ENCODE measurements at places on chromosomes 6 and 20.

- DNase-seq = no peak
Measured at GRCh38 chr6:47057830-47058540, 15.9 kb upstream of the ADGRF1 start.

- DNase-seq = no peak
Measured at GRCh38 chr6:70841112-70841511, 115.7 kb downstream of the B3GAT2 start.

DNA sequence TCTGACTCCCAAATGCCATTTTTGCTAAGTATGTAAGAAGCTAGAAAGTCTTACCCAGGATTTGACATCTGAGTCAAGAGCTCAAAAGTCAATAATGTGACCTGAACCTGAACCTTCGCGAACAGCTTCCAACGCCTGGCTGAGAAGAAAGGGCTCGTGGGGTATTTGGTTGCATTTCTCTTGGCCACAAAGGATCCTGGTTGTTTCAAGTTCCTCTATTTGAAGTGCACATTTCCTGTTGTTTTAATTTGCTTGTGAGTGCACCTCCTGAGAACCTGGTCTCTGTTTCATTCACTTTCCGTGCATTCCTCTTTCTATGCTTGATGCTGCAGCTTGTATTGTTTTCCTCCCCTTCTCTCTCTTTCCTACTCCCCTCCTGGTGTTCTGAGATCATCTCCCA lies 212.5 kb downstream of the FOXA2 start:
- no peak for DNase-seq

DNA sequence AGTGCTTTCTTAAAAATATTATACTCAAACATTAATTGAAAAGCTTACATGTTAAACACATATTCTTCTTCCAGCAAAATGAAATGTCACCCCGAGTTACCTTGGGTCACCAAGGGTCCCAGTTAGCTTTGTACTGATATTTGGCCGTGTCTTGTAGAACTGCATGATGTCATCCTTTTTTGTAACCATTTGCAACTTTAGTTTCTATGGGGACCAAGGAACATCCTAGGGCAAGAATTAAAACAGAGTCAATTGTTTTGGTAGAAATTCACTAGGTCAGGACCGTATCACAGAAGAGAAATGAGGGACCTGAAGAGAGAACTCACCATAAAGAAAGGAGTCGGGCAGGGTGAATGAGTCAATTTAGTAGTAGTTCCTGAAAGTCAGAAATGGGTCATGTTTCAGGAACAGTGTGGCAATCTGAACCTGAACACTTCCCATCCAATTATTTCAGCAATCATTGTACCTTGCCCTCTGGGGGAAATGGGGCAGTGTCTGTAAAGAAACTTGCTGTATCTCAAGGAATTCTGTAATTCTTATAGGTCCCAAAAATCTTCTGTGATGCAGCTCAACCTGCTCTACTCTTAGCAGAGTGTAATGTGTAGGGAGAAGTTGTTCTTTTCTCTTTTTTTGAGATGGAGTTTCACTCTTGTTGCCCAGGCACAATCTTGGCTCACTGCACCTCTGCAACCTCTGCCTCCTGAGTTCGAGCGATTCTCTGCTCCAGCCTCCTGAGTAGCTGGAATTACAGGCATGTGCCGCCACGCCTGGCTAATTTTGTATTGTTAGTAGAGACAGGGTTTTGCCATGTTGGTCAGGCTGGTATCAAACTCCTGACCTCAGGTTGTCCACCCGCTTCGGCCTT lies 5.3 kb upstream of the AKAP7 start:
- no peak for DNase-seq

GRCh38 chr6:159311618-159312017 lies 142.4 kb downstream of the FNDC1 start:
- no peak for DNase-seq

GRCh38 chr6:90219209-90219985 lies 77.2 kb downstream of the BACH2 start:
- peak; percentile 71 for DNase-seq

GRCh38 chr6:126574301-126574700 lies 234.4 kb downstream of the CENPW start:
- DNase-seq = peak; percentile 88

DNA sequence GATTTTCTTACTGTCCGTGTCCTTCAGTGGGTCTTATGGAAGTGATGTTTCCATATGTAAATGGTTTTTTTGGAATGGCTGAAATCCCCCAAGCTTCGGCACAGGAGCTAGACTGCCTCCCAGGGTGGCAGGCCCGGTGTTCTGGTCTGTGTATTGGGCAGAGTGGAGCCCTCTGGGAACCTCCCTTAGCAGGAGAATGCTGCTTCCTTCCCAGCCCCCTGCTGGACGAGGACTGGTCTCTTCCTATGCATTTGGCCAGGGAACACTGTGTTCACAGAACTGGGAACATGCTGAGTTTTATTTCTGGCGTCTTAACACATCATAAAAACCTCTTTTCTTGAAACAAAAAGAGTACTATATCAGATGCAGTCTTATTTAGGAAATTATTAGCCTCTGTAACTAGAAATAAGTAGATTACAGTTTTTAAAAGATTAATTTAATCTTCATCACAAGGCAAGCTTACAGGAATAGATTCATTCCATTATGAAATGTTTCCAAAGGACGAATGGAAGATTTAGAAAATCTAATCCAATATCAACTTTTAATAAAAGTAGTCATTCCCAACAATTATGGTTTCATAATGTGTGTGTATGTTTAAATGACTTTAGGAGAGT lies 56.6 kb downstream of the SYTL3 start:
- peak; percentile 73 for DNase-seq

- DNase-seq = no peak
Measured at GRCh38 chr6:147741389-147741788, 232.9 kb downstream of the SAMD5 start.

DNA sequence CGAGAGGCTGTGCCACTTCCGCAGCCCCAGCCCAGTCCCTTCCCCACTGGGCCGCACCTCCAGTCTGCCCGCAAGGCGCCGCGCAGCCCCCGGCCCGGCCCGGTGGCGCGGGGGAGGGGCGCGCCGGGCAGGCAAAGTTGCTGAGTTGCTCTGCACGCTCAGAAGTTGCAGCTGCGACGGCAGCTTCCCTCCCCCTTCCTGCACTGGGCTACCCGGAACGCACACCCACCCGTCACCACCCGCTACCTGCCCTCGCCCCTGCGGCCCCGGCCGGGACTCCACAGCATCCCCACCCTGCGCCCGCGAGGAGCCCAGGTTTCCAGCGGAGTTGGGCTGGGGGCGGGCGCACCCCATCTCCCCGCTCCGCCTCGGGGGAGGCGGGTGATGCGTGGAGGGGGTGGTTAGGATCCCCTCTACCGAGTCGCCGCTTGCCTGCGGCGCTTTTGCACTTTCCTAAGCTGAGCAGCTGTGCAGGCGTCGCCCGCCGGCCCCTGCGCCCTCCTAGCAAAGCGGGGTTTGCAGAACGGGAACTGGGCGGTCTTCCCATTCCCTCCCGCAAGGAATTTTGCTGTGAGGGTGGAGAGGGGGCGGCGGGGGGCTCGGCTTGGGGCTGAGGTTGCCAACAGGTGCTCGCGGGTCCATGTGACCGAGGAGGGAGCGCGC lies 55.9 kb upstream of the RREB1 start:
- peak; percentile 75 for DNase-seq

DNA sequence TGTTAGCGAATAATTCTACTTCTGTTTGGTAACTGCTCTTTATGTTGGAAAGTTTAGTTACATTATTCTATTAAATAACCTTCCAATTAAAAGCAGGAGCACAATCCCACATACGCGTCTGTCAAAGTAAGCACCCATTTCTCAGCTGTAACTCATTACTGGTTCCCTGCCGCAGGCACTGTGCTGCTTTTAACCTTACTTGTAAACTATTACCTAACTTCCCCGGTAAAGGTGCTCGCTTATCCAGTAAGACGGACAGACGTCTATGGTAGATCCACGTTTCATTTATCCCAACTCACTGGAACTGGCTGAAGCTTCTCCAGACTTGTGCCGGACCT lies 529 bp upstream of the ENPP4 start:
- DNase-seq = no peak

- DNase-seq = no peak
Measured at GRCh38 chr6:142011775-142012174, 121.0 kb upstream of the GJE1 start.

- DNase-seq = no peak
Measured at GRCh38 chr6:95410168-95410567, 167.2 kb upstream of the MANEA start.

DNA sequence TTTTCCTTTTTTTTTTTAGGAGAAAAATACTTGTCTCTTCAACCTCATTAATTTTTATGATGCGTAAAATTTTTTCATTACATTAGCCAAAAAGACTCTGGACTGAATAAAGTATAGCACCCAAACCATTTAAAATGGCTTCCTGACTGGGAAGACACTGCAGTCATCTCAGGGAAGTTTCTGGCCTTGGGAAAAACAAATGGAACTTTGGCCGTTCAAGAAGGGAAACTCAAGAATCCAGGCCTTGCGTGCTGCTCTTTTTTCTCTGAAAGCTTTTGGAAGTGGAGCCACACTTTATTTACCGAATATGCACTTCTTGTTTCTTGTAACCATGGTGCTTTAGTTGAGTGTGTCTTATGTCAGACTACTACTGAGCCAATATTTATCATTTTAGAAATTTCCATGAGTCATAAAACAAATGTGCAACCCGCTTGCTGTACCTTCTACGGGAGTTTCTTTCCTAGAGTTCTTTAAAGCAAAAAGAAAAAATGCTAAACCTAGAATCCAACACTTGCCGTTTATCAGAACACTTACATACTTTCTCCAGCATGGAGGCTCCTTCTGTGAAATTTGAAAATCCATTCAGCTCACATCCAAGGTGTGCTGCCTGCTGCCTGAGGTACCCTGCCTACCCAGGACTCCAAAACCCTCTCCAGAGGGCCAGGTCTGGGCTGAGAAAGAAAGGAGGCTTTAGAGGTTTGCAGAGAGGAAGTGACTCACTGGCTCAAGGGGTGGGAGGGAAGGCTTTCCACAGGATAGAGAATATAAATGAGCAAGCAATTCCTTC lies 11.5 kb upstream of the DSTN start:
- DNase-seq = peak; percentile 86

DNA sequence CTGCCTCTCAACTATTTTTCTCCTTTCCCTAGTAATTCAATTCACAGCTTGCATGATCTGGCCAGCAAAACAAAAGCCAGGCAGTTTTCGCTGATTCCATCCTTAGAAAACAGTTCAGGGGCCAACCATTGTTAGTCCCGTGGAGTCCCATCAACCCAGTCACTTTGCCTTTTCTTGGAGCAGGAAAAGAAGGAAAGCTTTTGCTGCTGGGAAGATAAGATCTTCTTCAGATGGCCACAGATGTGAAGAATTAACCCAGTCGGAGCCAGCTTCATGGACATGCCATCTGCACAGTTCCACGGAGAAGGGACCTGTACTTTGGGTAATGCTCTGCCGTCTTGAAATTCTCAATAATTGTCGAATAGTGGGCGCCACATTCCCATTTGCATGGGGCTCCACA lies 76.9 kb upstream of the TSHZ2 start:
- DNase-seq = no peak

DNA sequence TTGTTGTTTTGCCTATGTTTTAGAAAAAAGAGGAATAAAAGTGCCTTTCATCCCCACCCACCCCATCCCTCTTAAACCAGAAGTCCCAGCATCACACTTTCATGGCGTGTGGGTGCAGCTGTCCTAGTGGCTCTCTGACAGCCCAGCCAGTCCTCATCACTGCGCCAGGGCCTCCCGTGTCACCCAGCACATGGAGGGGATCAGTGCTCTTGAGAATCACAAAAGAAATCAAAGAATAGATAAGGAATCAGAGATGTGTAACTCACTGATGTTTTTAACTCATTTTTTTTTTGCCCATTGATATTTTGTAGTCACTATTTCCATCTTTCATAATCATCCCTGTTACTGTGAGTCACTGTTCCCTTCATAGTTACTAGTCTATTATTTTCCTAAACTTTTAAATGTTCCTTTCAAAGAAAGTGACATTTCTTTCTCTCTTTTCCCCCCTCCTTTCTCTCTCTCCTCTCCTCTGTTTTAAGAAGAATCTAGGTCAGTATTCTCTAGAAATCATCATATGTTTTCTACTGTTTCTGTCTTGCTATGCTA lies 78.6 kb downstream of the AIG1 start:
- DNase-seq = no peak

DNA sequence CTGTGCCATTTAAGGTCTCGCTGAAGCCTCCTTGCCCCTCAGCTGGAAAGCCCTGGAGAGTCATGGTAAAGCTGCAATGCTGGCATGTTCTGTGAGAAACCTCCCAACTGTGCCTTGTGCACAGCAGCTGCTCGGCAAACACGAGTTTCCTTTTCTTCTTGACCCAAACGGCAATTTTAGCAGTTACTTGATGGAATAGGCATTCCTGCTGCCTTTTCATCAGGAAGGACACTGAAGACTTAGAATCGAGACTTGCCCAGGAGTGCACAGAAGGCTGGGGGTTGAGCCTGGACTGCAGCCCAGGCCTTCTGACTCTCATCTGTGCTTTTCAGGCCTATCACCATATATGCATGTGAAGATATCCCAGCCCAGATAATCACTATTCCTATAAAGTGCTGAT lies 28.7 kb upstream of the CLDN20 start:
- DNase-seq = no peak

DNA sequence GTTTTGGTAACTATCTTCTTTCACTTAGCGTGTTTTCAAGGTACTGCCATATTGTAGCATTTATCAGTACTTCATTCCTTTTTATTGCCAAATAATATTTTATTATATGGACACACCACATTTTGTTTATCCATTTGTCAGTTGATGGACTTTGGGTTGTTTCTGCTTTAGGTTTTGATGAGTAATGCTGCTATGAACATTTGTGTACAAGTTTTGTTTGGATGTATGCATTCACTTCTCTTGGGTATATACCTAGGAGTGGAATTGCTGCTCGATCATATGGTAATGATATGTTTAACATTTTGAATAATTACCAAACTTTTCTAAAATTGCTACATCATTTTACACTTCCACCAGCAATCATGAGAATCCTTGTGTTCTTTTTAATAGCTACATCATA lies 6.4 kb upstream of the SLC22A7 start:
- no peak for DNase-seq

DNA sequence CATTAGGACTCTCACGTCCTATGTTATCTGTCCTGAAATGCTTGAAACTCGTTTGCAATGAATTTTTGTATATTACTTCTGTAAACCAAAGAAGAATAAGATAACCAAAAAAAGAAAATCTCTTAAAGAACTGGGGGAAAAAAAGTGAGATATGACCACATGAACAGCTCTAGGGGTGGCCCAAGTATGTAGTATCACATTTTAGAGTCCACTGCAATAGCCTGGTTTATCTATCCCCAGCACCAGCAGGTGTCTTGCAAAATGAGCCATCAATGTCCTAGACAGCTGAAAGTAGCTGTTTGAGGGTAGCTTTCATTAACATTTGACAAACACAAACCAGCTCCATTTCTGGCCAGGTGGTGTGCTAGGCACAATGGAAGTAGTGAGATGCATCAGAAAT lies 102.8 kb downstream of the PXDC1 start:
- DNase-seq = no peak

DNA sequence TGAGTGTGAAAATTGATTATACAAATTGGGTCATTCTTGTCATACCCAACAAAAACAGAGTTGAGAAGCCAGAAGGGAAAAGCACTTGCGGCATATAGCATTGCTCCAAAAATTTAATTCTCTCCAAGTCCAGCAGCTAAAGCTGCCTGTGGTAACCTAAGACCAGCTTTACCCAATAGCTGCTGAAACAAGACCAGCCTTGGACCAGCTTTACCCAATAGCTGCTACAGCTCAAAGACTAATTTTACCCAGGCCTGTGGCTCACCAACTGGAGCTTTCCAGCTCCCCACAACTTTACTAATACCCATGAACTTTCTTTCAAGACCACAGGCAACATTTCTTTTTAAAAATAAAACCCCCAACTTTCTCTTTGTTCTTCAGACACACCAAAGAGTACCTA lies 32.8 kb upstream of the ZNF133 start:
- no peak for DNase-seq

GRCh38 chr6:108027594-108027993 lies 46.9 kb downstream of the OSTM1 start:
- no peak for DNase-seq

Measured in A673 (cell line).